Activated T-helper 9 cell treated with anti-CD3 and anti-CD28 coated beads, Interleukin-2, amount 50 U/mL, for 16 hours (primary cell): ENCODE measurements at places on chromosomes 7 and 10.

- DNase-seq, result no peak
Measured at GRCh38 chr10:14062528-14063260, 268.0 kb downstream of the FRMD4A start.

- DNase-seq, result no peak
Measured at GRCh38 chr10:77230194-77230593, 407.4 kb downstream of the KCNMA1 start.

GRCh38 chr10:129293991-129294700 lies 172.9 kb upstream of the MGMT start:
- DNase-seq, result no peak

- DNase-seq, result no peak
Measured at GRCh38 chr10:2921956-2922680, 145.2 kb upstream of the PFKP start.

- DNase-seq, result no peak
Measured at GRCh38 chr10:2839081-2839725, 228.1 kb upstream of the PFKP start.

GRCh38 chr10:48215486-48216203 lies 58.9 kb downstream of the FRMPD2 start:
- DNase-seq, result no peak

- no peak for DNase-seq
Measured at GRCh38 chr10:72126184-72126871, 38.0 kb upstream of the SPOCK2 start.

DNA sequence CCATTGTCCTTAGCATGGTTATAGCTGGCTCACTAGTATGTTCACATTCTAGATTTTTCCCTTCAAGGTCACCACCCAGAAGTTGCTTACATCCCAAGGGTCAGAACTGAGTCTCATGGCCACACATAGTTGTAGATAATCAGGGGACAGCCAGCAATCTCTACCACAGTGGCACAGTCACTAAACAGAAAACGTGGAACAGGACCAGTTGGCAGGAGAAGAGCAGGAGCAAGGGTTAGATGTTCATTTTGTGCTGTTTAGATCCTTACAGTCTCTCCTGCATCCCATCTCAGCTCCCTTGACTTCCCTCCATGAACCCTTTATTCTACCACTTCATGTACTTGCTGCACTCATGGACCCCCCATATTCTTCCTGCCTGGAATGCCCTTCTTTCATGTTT lies 73.9 kb downstream of the LRMDA start:
- DNase-seq, result no peak

- DNase-seq, result no peak
Measured at GRCh38 chr7:90931986-90932916, 332.0 kb upstream of the FZD1 start.

- no peak for DNase-seq
Measured at GRCh38 chr10:79046741-79047583, 21.8 kb upstream of the ZMIZ1 start.

GRCh38 chr10:48579251-48579960 lies 25.5 kb downstream of the ARHGAP22 start:
- no peak for DNase-seq

- no peak for DNase-seq
Measured at GRCh38 chr10:49057231-49057880, 58.0 kb downstream of the VSTM4 start.

- no peak for DNase-seq
Measured at GRCh38 chr7:47577321-47577919, 4.5 kb downstream of the TNS3 start.

GRCh38 chr10:17984056-17984455 lies 32.3 kb downstream of the SLC39A12 start:
- no peak for DNase-seq

DNA sequence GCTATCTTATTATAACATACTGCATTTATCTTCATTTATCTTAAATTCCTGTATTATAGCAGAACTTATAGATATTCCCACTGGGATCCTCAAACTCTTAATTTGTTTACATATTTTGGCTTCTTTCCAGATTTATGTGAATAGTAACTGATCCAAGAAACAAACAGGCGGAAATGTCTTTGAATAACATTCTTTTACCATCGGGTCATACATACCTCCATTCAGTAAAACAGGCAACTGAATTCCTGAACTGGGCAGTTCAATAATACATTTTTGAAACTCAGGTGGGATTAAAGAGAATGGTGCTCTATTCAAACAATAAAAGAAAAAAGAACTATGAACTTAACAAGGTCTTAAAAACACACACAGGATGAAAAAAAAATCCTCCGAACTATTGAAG lies 337.4 kb downstream of the CRPPA start:
- DNase-seq, result no peak

GRCh38 chr10:124071141-124071540 lies 22.3 kb downstream of the CHST15 start:
- DNase-seq, result no peak

- no peak for DNase-seq
Measured at GRCh38 chr10:15316145-15316544, 54.9 kb downstream of the FAM171A1 start.

- no peak for DNase-seq
Measured at GRCh38 chr10:102413053-102413705, 5.4 kb downstream of the PSD start.

DNA sequence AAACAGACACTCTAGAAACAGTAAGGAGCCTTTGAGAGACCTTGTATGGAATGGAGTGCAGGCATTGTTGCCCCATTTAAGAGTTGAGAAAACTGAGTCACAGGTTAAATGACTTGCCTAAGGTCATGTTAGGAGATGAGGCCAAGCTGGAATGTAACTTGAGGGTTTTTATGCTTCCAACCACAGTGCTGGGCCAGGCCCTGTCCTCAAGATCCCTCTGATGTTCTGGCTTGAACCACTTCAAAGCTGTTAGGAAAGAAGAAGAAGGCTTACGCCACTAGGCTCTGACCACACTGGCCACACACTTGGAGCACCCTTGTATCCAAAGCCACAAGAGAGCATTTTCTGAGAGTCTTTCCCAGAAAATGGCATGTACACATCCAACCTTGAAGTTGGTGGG lies 42.7 kb downstream of the PLAU start:
- DNase-seq, result no peak

- DNase-seq, result no peak
Measured at GRCh38 chr10:132942101-132943057, at the start of gene CFAP46. TSS of gene CFAP46 (minus strand) at chr10:132942570. CDS start at chr10:132942484, 86 bp downstream.

DNA sequence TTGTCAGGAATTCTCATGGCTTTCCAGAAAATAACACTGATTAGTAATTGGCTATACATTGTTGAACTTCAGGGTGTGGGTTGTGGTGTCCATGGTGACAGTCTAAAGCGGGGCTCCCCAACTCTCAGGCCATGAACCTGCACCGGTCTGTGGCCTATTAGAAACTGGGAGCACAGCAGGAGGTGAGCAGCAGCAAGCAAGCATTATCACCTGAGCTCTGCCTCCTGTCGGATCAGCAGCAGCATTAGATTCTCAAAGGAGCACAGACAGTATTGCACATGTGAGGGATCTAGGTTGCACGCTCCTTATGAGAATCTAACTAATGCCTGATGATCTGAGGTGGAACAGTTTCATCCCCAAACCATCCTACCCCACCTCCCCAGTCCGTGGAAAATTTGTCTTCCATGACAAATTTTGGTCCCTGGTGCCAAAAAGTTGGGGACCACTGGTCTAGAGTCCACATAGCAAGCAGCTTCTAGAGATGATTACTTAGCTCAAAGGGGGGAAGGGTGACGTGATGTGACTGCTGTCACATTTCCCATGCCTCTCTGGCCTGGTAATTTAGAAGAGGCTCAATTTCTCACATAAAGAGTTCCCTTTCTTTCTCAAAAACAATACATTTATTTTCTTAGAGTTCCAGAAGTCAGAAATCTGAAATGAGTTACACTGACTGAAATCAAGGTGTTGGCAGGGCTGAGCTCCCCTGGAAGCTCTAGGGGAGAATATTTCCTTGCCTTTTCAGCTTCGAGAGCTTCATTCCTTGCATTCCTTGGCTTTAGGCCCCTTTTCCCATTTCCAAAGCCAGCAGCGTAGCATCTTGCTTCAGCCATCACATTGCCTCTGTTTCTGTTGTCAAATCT lies 17.6 kb upstream of the FAM221A start:
- DNase-seq, result no peak

GRCh38 chr7:92669616-92670165 lies 79.5 kb upstream of the FAM133B start:
- DNase-seq, result no peak

DNA sequence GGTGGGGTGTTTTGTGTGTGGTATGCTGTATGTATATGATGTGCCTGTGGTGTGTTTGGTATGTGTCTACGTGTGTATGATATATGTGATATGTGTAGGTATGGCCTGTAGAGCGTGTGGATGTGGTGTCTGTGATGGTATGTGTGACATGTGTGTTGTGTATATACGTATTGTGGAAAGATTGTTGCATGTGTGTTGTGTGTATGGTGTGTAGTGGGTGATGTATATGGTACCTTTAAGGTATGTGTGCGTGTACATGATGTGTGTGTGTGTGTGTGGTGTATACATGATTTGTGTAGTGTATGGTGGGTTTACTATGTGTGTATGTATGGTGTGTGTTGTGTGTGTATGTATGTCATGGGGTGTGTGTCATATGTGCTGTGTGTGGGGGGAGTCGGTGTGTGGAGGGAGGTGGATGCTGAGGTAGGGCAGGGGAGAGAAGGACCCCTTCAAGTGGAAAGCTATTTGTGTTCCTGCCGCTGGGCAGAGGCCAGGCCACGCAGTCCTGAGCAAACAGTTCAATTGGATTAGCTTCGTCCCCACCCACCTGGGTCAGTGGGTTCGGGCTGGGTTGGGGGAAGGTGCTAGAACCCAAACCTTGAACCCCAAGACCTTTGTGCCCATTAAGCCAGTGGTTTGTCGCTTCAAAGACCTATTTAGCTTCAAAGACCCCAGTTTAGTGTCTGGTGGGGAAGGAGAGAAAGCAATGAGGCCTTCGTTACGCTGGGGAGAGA lies 1.9 kb upstream of the TRPV6 start:
- DNase-seq, result no peak

DNA sequence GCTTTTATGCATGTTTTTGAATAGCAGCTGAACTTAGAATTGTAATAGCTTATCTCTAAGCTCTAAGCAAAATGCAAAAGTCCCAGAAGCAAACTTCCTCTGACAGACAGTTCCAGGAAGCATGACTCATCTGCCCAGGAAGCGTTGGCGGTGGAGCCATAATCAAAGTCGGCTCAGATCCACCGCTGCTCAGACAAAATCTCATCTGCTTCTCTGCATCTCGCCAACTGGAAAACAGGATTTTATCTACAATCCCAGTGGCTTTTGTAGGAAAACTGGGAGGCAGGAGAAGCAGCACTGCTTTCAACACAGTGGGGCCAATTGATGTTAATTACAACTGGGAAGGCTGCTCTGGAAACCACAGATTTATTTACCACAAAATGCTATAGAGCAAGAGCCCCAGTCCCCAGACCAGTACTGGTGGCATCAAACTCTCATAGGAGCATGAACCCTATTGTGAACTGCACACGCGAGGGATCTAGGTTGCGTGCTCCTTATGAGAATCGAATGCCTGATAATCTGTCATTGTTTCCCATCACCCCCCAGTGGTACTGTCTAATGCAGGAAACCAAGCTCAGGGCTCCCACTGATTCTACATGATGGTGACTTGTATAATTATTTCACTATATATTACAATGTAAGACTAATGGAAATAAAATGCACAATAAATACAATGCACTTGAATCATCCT lies 99.9 kb downstream of the CUBN start:
- peak; percentile 76 for DNase-seq

DNA sequence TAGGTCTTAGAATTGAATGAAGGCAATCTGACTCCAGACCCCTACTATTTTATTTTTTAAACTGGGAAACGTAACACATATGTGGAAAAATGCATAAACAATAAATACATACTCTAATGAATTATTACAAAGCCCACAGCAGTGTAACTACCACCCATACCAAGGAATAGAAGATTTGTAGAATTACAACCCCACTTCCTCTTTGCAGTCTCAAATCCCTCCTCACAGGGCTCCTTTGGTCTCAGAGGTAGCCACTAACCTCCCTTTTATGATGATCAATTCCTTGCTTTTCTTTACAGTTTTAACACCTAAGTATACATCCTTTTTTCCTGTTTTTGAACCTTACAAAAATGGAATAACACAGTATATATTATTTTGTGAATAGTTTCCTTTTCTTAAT lies 6.7 kb upstream of the CCDC126 start:
- DNase-seq, result no peak

- DNase-seq, result no peak
Measured at GRCh38 chr7:144622745-144623144, 213.1 kb downstream of the TPK1 start.
